ENCODE measurements at places on chromosomes 4 and X.
A peak's percentile ranks its signal among the peaks of the same experiment; 100 is the strongest.

DNA sequence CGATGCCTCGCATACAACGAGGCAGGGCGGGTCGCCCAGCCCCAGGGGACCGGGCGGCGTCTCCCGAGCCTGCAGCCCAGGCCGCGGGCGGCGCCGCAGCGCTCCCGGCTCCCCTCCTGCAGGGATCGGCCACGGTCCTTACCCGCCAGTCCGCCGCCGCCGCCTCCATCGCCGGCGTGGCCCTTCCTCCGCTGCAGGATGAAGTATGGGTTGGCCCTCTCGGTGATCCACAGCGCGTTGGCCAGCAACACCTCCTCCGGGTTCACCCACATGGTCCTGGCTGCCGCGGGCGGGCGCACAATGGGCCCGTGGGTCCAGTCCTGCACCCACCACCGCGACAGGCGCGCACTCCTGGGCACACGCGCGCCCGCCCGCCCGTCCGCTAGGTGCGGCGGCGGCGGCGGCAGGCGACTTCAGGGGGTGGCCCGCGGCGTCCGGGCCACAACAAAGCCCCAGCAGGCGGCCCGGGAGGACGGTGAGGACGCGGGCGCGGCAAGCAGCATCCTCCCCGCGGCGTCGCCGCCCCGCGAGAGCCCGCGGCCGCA, 339 bp downstream of the TBC1D9 start:
- no peak for DNase-seq

GRCh38 chr4:37977471-37978247, 17.5 kb downstream of the PTTG2 start:
- DNase-seq: peak; percentile 63

GRCh38 chrX:129462707-129463106, 60.6 kb downstream of the SMARCA1 start:
- no peak for DNase-seq

DNA sequence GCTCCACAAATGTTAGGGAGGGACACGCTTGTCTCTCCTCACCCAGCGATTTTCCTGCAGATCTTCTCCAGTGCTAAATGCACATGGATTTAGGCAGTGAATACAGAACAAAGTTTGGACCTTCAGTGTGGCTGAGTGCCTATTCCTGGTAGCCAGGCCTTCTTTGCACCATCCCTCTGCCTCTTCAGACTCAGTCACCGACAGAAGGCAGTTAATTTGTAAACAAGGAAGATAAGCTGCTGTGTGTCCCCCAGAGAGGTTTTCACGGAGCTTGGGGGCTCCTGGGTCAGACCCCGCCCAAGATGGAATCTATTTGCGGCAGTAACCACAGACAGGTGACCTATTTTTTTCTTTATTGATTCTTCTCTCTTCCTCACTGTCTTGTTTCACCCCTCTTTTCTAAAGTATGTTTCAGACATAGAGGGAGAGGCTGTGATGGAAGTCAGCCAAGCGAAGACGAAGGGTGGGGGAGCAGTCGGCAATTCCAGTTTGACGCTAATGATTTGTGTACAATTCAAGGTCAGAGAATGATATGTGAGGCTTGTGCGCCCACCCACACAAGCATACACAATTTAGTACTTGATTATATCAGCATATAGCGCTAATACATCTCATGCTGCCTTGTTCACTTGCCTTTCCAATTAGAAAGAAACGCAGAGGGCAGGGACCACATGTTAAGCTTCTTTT, 200.8 kb downstream of the MGST2 start:
- DNase-seq: no peak

- no peak for DNase-seq
Measured at GRCh38 chr4:144574000-144574399, 72.0 kb upstream of the HHIP start.

GRCh38 chr4:13095722-13096121, 388.4 kb downstream of the RAB28 start:
- no peak for DNase-seq

DNA sequence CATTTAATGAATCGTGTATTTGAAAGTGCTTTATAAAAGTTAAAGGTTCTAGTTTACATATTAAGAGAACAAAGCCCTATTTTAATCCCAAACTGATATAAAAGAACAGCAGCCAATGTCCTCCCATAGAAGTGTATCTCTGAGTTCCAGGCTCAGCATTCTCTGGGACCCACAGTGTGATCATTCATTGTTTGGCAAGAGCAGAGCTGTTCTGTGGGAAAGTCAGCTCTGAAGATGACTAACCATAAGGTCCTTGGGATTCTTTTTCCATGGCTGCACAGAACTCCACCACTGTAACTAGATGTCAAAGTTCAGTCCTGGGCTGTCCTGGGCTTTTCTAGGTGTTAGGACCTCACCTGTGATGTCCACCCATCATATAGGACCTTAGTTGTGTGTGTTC, 157.0 kb upstream of the TLL1 start:
- DNase-seq: no peak

- no peak for DNase-seq
Measured at GRCh38 chr4:159508917-159509500, 406.1 kb downstream of the RAPGEF2 start.

- DNase-seq: no peak
Measured at GRCh38 chr4:138290805-138291204, 48.7 kb upstream of the SLC7A11 start.

GRCh38 chr4:182736207-182736606, 181.0 kb downstream of the DCTD start:
- no peak for DNase-seq

DNA sequence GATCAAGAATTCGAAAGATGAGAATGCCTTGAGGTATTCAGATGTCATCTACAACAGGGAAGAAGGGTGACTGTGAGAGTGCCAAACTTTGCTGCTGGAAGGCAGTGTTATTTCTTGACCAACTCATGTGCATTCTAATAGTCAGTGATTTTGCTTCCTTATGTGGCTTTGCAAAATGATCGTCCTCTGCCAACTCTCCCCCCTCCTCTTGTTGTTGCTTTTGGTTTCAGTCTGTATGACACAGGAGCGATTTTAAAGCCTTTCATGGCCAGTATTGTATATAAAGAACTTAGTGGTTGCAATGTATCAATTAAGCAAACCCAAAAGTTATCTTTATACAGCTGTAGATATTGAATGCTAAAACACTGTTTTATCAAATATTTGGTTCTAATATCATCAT, 379.1 kb downstream of the IL1RAPL1 start:
- DNase-seq: no peak

GRCh38 chr4:156251373-156252065, 297.9 kb upstream of the CTSO start:
- DNase-seq: no peak

- peak; percentile 43 for DNase-seq
Measured at GRCh38 chrX:68183612-68184214, 249.6 kb downstream of the OPHN1 start.

Measured in kidney capillary endothelial cell (primary cell).